ENCODE measurements at places on chromosomes 3 and 15.

DNA sequence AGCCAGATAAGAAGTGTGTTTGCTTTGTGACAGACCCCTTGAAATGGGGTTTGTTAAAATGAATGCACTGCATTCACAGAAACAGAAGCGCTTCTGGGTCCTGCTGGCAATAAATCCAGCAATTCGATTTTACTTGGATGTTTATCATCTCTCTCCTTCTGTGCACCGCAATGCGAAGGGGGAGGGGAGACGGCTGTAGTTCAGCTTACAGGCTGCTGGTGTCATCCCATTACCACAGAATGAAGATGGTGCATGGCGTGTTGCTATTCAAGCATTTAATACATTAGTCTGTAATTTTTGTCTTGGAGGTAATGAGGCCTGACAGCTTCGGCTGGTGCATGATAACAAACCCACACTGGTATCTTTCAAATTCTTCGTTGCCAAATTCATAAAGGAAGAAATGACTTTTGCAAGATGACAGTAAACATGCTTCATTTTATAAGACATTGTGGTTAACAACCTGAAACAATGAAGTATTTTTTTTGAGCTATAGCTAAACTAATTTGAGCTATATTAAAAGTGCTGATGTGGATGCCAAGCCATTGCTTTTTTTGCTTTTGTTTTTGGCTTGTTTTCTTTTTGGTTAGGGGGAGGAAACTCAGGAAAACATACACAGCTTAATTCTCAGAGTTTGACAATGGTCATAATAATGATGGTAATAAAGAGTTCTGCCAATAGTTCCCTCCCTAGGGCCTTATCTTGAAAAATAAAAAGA lies 418.3 kb downstream of the OTOL1 start:
- H3K4me3 ChIP-seq, result no peak overlapping the region
- no peaks in the 10 kb centered on the region for H3K36me3 ChIP-seq
- DNase-seq, result no peak
- H3K27ac ChIP-seq, result no peak overlapping the region
- no peaks in the 10 kb centered on the region for H3K27me3 ChIP-seq
- no peaks in the 10 kb centered on the region for H3K4me1 ChIP-seq

GRCh38 chr3:36259580-36259979 lies 120.7 kb upstream of the STAC start:
- no peak overlapping the region for H3K27ac ChIP-seq
- no peak overlapping the region for H3K4me3 ChIP-seq
- no peaks in the 10 kb centered on the region for H3K36me3 ChIP-seq
- H3K27me3 ChIP-seq, result no peaks in the 10 kb centered on the region
- no peaks in the 10 kb centered on the region for H3K4me1 ChIP-seq
- DNase-seq, result no peak

GRCh38 chr15:92123962-92124656 lies 269.6 kb upstream of the ST8SIA2 start:
- no peak for DNase-seq
- no peak overlapping the region for H3K27ac ChIP-seq
- H3K4me3 ChIP-seq, result no peak overlapping the region
- no peaks in the 10 kb centered on the region for H3K4me1 ChIP-seq

DNA sequence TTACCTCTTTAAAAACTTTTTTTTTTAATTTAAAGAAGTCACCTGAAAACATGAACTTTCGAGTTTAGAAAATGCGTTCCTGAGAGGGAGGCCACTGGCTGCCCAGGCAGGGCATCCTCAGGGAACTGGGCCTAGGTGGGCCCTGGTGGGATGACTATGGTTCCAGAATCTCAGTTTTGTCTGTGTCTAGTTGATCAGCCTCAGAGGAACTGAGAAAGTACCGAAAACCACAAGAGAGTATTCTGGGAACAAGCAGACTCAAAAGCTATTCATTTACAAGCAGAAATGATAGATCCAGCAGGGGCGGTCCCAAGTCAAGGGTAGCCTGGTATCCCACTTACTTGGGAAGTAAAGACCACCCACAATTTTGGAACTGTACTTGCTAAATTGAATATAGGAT lies 10.5 kb downstream of the WWTR1 start:
- no peak overlapping the region for H3K4me3 ChIP-seq
- H3K4me1 ChIP-seq, result no peaks in the 10 kb centered on the region
- no peak overlapping the region for H3K27ac ChIP-seq
- no peak for DNase-seq

DNA sequence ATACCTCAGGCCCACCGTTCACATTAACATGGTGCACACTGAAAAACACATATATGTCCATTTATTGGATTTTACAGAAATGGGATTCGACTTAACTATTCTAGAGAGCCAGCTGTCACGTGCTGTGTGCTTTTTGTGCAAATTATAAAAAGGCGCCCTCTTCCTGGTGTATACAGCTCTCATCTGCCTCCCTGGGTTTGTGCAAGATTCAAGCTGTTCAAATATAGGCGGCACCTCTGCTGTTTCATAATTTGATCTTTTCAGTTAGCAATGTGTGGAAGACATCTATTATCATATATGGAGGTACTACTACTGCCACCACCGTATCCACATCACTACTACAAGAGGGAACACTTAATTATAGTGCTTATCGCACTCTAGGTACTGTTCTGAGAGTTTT lies 187.6 kb downstream of the EBLN2 start:
- no peak overlapping the region for H3K27ac ChIP-seq
- H3K4me3 ChIP-seq, result no peak overlapping the region
- DNase-seq, result no peak

GRCh38 chr3:107212618-107213017 lies 164.6 kb upstream of the CCDC54 start:
- DNase-seq, result no peak
- H3K27ac ChIP-seq, result no peak overlapping the region
- no peaks in the 10 kb centered on the region for H3K36me3 ChIP-seq
- H3K4me3 ChIP-seq, result no peak overlapping the region

GRCh38 chr3:71825551-71826283 lies 40.8 kb upstream of the PROK2 start:
- no peak overlapping the region for H3K27ac ChIP-seq
- peaks cover 4% of the 10 kb centered on the region for H3K27me3 ChIP-seq
- H3K4me3 ChIP-seq, result no peak overlapping the region

DNA sequence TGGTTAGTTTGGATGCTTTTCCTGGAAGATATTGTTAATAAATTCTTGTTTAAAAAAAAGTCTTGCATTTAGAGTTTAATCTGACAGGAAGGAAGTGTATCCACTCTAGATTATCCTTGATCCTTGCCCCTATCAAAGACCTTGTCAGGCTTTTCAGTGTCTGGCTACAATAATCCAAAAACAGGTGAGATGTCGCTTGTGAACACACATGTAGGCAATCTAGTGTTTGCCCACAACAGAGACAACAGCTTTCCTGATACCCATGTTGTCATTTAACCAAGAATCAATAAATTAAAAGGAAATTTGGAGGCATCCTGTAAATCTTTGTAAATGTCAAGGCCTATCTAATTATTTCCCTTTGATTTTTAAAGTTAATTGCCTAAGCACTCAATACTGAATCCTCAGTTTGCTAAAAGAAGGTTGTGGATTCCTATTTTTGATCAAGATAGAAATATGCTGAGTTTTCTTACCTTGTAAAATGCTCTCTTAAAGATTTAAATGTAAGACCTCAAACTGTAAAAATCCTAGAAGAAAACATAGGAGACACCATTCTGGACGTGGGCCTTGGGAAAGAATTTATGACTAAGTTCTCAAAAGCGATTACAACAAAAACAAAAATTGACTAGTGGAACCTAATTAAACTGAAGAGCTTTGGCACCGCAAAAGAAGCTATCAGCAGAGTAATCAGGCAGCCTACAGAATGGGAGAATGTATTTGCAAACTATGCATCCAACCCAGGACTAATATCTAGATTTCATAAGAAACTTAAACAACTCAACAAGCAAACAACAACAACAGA lies 207.7 kb downstream of the NAALADL2 start:
- no peak overlapping the region for H3K27ac ChIP-seq
- H3K36me3 ChIP-seq, result no peaks in the 10 kb centered on the region
- no peak overlapping the region for H3K4me3 ChIP-seq
- no peaks in the 10 kb centered on the region for H3K27me3 ChIP-seq
- DNase-seq, result no peak

DNA sequence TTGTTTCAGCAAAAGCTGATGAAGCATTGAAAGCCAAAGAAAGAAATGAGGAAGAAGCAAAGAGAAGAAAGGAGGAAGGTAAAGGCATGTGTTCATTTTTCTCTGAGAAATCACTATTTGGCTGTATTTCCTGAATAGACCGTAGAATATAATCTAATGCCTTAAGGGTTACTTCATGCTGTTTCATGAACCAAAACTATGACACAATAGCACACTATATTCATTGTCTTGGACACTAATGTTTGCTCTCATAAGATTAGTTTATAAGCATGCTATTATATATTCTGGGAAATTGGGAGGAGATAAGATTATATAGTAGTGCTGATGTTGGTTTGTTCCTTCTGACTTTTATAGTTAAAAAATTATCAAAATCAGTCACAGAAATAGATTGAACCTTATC lies 110.1 kb upstream of the MLF1 start:
- H3K27me3 ChIP-seq, result no peaks in the 10 kb centered on the region
- H3K4me3 ChIP-seq, result no peak overlapping the region
- no peak overlapping the region for H3K27ac ChIP-seq

- H3K4me3 ChIP-seq, result no peak overlapping the region
- no peak for DNase-seq
Observed at GRCh38 chr15:89649716-89650115, 5.6 kb downstream of the KIF7 start.

DNA sequence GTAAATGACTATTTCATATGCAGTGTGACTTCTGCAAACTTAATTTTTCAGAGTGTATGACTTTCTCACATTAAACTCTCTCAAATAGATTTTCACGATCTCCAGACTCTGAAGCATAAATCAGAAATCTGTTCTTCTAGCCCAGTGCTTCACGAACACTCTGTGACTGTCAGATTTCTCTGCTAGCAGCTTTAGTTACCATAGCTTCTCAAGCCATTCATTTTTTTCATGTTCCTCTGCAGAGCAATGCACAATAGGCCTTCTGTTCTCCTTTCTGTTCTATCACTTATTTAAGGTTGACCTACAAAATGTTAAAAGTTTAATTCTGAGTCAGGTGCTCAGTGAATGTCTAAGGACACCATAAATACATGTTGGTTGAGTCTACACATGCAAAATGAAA lies 1102.2 kb downstream of the TUSC7 start:
- H3K4me1 ChIP-seq, result no peaks in the 10 kb centered on the region
- H3K4me3 ChIP-seq, result no peak overlapping the region
- no peak overlapping the region for H3K27ac ChIP-seq
- no peak for DNase-seq

DNA sequence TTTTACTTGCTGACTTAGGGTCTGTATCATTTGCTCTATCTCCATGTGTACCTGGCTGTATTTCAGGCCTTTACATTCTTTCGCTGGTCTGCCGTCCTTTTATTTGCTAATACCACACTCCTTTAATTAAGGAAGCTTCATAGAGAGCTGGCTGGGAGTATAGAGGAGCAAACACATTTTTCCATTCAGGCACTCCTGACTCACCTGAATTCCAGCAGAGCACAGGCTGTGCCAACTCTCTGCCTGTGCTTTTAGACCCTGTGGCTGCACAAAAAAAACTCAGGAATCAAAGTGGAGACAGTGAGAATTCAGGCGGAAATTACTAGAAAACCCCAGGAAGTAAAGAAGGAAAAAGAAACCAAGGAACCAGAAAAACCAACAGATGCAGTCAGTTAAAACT lies 29.0 kb upstream of the ATP10A start:
- peaks cover 4% of the 10 kb centered on the region for H3K27me3 ChIP-seq
- no peak overlapping the region for H3K4me3 ChIP-seq
- H3K36me3 ChIP-seq, result peaks cover 7% of the 10 kb centered on the region
- no peaks in the 10 kb centered on the region for H3K4me1 ChIP-seq
- DNase-seq, result no peak

DNA sequence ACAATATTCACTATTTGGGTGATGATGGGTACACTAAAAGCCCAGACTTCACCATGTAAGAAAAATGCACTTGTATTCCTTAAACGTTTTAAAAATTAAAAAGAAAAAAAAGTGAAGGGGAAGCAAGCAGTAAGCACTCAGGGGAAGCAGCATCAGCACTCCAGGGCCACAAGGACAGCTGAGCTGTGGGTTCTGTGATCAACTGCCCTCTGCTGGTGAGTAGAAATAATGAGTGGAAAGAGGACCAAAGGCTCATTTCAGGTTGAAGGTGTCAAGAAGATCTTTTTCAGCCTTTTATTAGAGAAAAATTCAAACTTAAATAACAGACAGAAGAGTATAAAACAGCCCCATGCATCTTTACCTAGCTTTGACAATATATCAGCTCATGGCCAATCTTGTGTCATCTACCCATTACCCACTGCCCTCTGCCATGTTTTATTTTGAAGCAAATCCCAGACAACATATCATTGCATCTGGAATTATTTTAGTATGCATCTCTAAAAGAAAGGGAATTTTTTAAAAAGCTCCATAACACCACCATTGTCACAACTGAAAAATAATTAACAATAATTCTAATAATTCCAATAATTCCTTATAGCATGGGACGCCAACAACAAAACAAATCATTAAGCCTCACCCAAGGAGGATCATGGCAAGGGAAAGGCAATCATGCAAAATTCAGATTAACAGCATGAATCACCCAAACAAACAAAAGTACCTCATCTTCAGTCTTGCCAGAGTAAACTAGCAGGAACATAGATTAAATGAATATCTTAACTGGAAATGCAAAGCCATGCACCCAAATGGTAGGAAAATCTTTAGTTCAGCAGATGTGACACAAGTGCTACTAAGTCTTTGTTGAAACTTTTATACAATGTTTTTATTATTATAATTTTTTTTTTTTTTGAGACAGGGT lies 42.5 kb downstream of the TAMM41 start:
- no peak for DNase-seq
- peaks cover 49% of the 10 kb centered on the region for H3K36me3 ChIP-seq
- H3K4me1 ChIP-seq, result peaks cover 11% of the 10 kb centered on the region
- H3K27me3 ChIP-seq, result no peaks in the 10 kb centered on the region

- H3K4me3 ChIP-seq, result no peak overlapping the region
- no peak overlapping the region for H3K27ac ChIP-seq
- peaks cover 34% of the 10 kb centered on the region for H3K27me3 ChIP-seq
- DNase-seq, result no peak
- H3K36me3 ChIP-seq, result no peaks in the 10 kb centered on the region
Observed at GRCh38 chr3:124119056-124119716, 127.3 kb upstream of the ROPN1 start.

- peaks cover 14% of the 10 kb centered on the region for H3K27me3 ChIP-seq
- no peak for DNase-seq
Observed at GRCh38 chr3:151443583-151443982, 17.3 kb downstream of the IGSF10 start.

DNA sequence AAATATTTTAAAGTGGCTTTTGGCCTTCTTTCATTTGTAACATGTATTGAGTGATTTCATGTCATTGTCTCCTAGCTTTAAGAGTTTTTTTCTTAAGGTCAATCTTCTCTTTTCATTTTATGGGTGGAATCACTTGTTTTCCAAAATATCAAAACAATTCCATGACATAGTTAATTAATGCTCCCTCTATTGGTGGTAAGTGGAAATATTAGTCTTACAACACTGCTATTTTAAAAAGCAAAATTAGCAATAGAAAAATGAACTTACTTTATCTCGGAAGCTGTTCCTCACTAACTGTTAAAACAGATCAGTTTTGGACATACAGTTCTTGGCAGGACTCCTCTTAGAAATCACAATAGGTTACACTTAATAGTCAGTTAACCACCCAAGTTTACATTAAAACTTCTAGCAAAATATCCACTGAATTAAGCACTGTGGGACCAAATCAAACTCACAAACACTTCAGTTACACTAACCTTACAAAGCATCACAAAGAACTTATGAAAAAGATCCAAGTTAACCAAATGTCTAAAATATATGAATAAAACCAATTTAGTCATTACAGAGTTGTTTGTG lies 42.4 kb downstream of the TIGIT start:
- H3K4me1 ChIP-seq, result peaks cover 43% of the 10 kb centered on the region
- no peaks in the 10 kb centered on the region for H3K27me3 ChIP-seq
- DNase-seq, result no peak
- no peak overlapping the region for H3K4me3 ChIP-seq
- H3K27ac ChIP-seq, result no peak overlapping the region
